Skeletal muscle tissue (tissue), 5 donors: ENCODE measurements at places on chromosomes 12 and 14. TPM values are rescaled to one million over a fixed set of nuclear protein-coding genes. Genes with fewer than 3 reads are reported as not detected.

LBHD2 gene
- not detected for total RNA-seq

AKAP3 gene
- total RNA-seq, result 1.0 TPM

LRP6 gene
- total RNA-seq, result 44.4 TPM

ELK3 gene
- 9.9 TPM for total RNA-seq

DAO gene
- not detected for total RNA-seq

KCNJ8 gene
- 32.4 TPM for total RNA-seq

TDRD9 gene
- 0.52 TPM for total RNA-seq

SELPLG gene
- total RNA-seq, result 3.7 TPM

YBX3 gene
- 172 TPM for total RNA-seq

LYSET gene
- 7.3 TPM for total RNA-seq

BDKRB1 gene
- total RNA-seq, result not detected

MMP19 gene
- total RNA-seq, result 2.6 TPM

TM7SF3 gene
- 31.8 TPM for total RNA-seq

VWF gene
- total RNA-seq, result 58.5 TPM

PLEK2 gene
- total RNA-seq, result 3.7 TPM

ALDH2 gene
- 5.7 TPM for total RNA-seq

ZNF384 gene
- total RNA-seq, result 8.4 TPM

MEG3 gene
- total RNA-seq, result 587 TPM

FBXO34 gene
- 24.5 TPM for total RNA-seq

TOMM20L gene
- not detected for total RNA-seq

RAD9B gene
- total RNA-seq, result 1.6 TPM

CHGA gene
- 0.52 TPM for total RNA-seq

ANKRD33 gene
- not detected for total RNA-seq

OAS2 gene
- 6.8 TPM for total RNA-seq

INHBE gene
- 1.0 TPM for total RNA-seq

REP15 gene
- 1.0 TPM for total RNA-seq

MIP gene
- not detected for total RNA-seq

NEUROD4 gene
- total RNA-seq, result not detected

CCDC88C gene
- total RNA-seq, result 9.4 TPM

OR6S1 gene
- not detected for total RNA-seq

GALNT8 gene
- total RNA-seq, result 5.2 TPM

KRT72 gene
- not detected for total RNA-seq

CBLN3 gene
- total RNA-seq, result under 0.01 TPM

PRPF40B gene
- total RNA-seq, result 7.3 TPM

COX8C gene
- not detected for total RNA-seq

CABP1 gene
- total RNA-seq, result 0.52 TPM

SCNN1A gene
- not detected for total RNA-seq

EGLN3 gene
- total RNA-seq, result 60.0 TPM

SERPINA3 gene
- total RNA-seq, result not detected

CSAD gene
- total RNA-seq, result 16.7 TPM

ESYT1 gene
- total RNA-seq, result 149 TPM

KCNH3 gene
- total RNA-seq, result 0.52 TPM

NGB gene
- total RNA-seq, result not detected
